ENCODE measurements at places on chromosomes 12 and 14.

DNA sequence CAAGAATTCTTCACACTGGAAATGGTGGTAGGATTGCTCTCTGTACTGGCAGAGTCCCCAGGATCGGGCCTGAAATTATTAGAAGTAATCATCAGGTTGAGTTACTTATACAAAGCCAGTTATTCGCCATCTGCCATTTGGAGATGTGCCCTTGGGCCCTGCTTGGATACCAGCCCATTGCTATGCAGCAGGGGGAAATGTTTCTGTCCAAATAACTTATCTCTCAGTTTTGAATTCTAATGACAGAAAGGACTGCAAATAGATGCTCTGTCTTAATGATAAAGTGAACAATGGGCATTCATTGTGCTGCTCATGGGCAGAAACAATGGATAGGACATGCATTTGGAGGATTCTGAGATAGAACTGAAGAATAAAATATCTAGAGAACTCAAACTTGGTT, 139.1 kb upstream of the PELI2 start:
- no peak for DNase-seq

DNA sequence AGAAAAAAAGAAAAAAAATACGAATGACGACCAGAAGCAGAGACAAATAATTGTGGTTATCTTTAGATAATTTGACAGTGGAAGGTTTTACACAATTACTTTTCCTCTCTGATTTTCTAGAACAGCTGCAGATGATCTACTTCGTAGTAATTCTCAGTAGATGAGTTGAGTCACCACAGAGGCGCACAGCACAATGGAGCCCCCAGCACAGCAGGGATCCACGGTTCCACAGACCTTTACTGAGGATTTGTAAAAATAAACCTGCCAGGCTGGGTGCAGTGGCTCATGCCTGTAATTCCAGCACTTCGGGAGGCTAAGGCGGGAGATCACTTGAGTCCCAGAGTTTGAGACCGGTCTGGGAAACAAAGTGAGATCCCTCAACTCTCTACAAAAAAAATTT, 29.3 kb downstream of the AMN start:
- no peak for DNase-seq

DNA sequence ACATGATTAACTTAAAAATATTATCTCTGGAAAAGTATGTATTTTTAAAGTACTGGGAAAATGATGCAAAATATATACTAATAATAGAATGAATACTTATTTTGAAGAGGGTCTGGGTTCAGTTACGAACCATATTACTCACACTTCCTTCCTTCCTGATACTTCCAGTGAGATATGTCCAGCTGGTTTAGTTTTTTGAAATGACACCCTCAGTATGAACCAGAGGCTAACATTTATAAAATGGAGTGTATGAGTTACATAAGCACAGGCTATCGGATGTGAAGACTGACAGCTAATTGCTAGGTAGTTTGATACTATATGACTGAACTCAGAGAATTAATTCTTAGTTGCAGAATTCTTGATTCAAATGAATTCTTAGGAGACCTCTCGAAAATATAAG, 122.9 kb downstream of the OTOGL start:
- no peak for DNase-seq

DNA sequence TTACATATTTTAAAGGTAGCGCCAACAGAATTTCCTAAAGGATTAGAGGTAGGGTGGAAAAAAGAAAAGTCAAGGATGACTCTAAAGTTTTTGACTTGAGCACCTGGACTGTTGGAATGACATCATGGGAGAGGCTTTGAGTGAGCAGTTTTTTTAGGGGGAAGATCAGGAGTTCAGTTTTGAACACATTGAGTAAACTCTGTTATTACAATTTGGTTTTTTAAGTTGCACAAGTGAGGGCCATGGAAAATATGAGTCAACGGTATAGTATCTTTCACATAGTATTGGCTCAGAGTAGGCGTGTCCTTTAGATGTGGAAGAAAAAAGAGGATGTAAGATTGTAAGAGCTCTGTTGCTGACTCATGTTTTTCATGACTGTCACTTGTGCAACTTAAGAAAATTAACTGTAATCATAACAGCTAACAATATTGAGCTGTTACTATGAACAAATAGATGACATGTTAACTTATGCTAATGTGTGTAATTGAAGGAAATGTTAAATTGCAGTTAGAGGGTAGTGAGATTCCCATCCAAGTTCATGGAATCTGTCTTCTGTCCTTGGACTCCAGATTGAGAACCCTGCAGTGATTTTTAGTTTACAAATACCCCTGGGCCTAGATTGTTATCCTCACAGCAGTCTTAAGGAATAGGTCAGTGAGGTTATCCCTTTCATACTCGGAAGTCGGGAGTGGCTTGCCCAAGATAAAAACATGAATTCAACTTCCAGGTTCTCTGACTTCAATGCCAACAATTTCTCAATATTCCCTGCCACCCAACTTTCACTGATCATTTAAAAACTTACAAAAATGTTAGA, 48.2 kb upstream of the ATP2B1 start:
- DNase-seq: no peak

Data from anterior cingulate cortex (tissue), 58 donors.